Esophagus muscularis mucosa (tissue), 4 donors: ENCODE measurements at places on chromosomes 1 and 21.

GRCh38 chr1:232591344-232591743 is 38.6 kb downstream of the SIPA1L2 start:
- peak; percentile 72 for DNase-seq

DNA sequence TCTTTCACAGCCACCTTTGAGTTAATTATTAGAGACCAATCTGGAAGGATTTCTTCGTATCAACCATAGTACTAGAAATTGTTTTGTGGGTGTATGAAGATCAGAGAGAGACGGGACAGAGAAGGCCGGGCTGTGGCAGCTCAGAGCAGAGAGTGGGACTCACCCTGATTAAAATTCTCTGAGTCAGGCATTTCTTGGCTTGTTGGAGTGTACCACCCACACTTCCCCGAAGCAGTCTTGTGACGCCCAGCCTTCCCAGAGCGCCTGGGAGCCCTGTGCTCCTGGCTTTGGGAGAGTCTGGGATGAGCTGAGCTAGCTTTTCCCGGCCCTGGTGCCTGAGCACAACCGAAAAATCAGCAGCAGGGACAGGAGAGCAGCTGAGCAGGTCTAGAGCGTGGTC is 19.4 kb downstream of the PLEKHM2 start:
- DNase-seq: peak; percentile 94

- no peak for DNase-seq
Measured at GRCh38 chr1:210293171-210293607, 35.5 kb upstream of the HHAT start.

- no peak for DNase-seq
Measured at GRCh38 chr21:25391777-25392176, 215.5 kb downstream of the MRPL39 start.

DNA sequence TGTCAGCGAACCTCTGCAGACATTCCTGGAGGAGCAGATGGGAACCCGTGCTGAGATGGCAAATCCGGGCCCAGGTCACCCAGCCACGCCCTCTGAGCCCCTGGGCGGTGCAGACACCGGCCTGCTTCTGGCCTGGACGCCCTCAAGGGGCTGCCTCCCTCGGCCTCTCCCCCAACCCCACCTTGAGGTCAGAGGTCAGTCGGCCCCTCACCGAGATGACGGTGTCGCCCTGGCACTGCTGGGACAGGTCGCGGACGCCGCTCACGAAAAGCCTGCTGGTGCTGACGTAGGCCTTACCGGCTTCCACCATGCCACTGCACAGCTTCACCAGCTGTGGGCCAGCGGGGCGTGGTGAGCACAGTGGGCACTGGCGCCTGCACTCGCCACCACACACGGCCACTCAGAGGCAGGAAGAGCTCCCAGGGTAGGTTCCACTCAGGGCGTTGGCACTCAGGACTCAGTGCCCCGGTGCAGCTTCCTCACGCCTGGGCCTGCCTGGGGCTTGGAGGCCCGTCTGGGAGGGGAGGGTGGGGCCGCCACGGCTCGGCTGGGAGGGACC is 4.7 kb downstream of the ACAP3 start:
- DNase-seq: no peak

- DNase-seq: no peak
Measured at GRCh38 chr1:167821969-167822685, 91.8 kb downstream of the ADCY10 start.

DNA sequence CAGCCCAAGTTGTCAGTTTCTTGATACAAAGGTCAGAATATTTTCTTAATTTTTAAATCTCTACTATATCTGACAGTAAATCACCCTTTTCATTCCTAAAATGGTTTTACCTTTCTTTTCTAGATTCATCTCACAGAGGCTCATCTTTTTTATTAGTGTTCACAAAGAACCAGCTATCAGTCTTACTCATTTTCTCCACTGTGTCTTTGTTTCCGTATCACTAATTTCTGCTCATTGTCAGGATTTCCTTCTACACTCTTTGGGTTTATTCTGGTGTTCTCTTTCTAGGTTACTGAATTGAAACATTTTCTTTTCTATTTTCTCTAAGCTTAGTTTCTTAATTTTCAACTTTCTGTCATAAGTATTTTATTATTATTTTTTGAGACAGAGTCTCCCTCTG is 8.7 kb downstream of the AGPAT3 start:
- no peak for DNase-seq

DNA sequence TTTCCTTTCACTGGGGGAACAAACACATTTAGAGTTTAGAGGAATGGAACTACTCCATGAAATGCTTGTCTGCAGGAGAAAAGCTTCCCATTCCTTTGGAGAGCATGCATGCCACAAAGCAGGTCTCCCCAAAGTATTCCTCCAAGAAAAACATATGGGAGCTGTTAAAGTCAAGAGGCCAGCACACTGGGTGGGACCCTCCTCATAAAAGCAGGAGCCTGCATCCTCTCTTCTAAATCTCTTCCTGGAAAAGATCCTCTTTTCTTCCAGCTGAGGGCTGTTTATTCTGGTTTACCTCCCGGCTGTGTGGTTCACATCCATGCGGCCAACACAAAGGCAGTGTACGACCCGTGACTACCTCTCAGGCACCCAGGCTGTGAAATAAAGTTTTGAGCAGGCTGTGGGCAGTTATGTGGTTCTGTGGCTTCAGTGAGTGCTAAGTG is 103.4 kb downstream of the TENT5C start:
- DNase-seq: no peak
